ENCODE measurements at places on chromosomes 2 and 18.

- no peak for DNase-seq
Measured at GRCh38 chr2:88754585-88755320, 63.3 kb downstream of the RPIA start.

DNA sequence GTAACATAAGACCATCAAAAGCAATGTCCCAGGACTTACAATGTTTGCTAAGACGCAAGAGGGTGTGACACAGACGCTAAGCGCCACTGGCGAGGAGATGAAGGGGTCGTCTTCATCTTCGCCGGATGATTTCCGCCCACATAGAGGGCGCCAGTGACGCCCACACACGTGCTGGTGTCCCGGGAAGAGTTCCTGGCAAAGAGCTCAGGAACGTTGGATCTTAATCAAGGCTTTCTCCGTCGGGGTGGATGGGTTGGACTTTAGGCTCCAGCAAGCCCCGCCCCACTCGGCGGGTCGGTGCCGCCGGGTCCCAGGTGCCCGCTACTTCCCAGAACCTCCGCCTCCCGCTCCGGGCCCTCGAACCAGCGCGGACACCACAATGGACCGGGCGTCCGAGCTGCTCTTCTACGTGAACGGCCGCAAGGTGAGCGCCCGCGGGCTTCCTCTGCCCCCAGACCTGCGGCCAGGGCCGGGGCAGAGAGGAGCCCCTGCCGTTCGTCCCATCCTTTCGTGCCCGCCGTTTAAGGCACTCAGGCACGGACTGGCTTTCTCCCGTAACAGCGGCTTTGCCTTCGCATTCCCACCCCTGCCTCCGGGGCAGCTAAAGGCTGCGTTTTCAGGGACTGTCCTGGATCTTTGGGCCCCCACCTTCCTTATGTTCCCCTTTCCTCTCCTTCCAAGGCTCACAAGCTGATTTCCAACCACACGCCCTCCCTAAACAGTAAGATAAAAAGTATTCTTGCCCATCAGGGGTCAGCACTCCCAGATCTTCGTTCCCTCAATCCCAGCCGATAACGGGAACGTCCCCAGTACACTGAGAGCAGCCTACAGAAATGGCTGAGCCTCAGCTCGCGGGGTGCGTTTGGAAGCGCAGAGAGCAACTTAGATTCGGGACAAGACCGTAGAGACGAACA is at the start of gene AOX1:
TSS of gene AOX1 (plus strand) at position 285 of the 914 bp plus-strand sequence. CDS start at position 380, 95 bp downstream.
- no peak for DNase-seq

DNA sequence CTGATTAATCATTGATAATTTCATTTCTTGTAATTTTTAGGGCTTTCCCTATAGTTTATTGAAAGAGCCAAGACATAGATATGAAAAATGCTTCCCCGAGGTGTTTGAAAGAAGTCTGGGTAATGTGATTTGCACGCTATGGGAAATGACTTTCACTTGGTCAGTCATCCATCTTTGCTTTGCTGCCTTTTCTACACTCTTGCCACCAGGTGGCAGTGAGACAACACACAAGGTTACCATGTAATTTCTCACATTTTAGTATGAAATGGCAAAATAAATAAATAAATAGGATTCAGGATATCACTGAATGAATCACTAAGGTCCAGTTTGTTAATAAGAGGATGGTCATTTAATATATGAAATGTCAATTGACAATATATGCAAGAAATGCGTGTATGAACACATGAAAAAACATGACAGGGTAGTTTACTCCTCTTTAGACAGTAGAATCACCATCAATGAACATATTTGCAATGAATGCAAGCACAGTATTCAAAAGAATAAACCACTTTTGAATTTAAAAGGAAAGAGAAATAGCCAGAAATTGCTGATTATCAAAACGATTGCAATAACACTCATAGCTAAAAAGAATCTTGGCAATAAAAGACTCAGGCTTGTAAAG is 52.2 kb upstream of the KCNH7 start:
- DNase-seq = no peak

GRCh38 chr2:177239932-177240630 is 24.4 kb downstream of the NFE2L2 start:
- no peak for DNase-seq

Data from activated T-helper 1 cell treated with anti-CD3 and anti-CD28 coated beads, Interleukin-2, amount 50 U/mL, for 16 hours (primary cell).